ENCODE measurements at places on chromosomes 16 and 17. TPM values are rescaled to one million over a fixed set of nuclear protein-coding genes. Genes with fewer than 3 reads are reported as not detected.

DNA sequence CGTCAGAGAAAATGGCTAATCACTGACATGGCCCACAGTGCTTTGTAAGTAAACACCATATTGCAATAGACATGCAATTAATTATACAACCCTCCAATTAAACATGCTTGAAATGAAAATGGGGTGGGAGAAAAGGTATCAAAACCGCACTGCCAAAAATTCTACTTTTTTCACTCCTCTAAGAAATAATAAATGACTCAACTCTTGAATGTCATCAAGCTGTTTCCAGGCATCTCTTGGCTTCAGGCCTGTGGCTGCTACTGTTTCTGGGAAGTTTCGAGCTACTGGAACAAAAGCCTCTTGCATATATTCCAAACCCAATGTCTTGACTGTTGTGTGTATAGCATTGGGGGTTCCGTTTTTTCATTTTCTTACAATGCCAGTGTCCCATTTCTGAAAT lies 412.6 kb downstream of the RBFOX1 start:
- H3K27ac ChIP-seq: no peak overlapping the region
- no peaks in the 10 kb centered on the region for H3K36me3 ChIP-seq
- H3K4me1 ChIP-seq: no peaks in the 10 kb centered on the region
- H3K4me3 ChIP-seq: no peak overlapping the region

DNA sequence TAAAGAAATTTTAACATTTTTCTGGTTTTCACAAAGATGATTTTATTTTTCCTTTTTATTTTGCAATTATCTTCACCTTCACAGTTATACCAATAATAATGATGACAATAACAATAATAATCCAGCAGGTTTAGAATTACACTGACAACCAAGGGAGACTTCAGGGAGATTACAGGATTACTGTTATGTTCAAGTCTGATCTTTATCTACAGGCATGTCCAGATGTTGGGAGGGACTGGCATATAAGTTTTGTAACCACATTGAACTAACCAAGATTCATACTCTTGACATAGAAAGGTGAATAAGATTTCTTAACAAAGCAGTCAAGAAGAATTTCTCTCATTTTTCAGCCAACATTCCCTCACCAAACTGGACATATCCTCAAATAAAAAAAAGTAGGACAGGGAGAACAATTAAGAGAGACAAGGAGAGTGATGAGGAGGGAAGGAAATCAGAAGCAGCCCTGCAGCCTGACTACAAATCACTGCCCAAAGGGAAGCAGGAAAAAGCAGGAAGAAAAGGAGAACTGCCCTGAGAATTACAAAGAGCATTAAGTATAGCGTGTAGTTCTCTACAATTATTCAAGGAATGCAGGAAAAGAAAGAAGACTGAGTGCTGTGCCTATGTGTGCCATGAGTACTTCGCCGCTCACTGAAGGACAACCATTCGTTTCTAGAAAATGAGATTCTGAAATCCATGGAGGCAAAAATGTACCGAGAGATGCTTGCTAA lies 155.7 kb upstream of the C17orf78 start:
- peaks cover 45% of the 10 kb centered on the region for H3K36me3 ChIP-seq
- no peaks in the 10 kb centered on the region for H3K27me3 ChIP-seq
- H3K4me3 ChIP-seq: no peak overlapping the region

GRCh38 chr16:87720446-87720845 lies 45.3 kb downstream of the KLHDC4 start:
- H3K4me1 ChIP-seq: peaks cover 3% of the 10 kb centered on the region
- no peak overlapping the region for H3K4me3 ChIP-seq
- H3K36me3 ChIP-seq: peaks cover 48% of the 10 kb centered on the region
- no peaks in the 10 kb centered on the region for H3K27me3 ChIP-seq

CD68 gene
- 10.1 TPM for total RNA-seq

SLC47A1 gene
- 0.25 TPM for total RNA-seq

DNA sequence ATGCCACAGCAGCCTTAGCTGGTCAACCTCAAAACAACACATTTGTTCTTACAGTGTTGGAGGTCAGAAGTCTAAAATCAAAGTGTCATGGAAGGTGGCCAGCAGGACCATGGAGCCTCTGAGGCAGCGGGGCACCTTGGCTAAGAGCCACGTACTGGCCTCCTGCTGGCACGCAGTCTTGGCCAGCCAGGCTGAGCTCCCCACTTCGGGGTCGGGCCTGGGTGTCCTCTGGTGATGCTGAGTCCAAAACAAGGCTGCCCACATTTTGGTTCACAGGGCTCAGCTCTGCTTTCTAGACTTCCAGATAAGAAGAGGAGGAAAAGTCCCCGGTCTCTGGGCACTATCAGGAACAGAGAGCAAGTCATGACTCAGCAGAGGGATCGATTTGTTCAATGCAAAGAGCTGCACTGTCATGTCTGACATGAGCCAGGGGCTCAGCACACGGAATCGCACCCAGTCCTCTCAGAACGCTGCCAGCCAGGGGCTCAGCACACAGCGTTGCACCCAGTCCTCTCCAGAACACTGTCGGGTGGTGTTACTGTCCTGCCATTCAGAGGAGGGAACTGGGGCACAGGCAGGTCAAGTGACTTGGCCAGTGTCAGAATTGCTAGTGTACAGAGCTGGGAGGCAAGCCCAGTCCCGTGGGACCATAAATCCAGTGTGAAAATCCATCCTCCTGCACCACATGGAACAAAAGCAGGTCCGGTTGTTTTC lies 2.5 kb downstream of the LGALS9 start:
- H3K27me3 ChIP-seq: no peaks in the 10 kb centered on the region
- H3K36me3 ChIP-seq: peaks cover 17% of the 10 kb centered on the region
- no peak for DNase-seq
- H3K4me3 ChIP-seq: no peak overlapping the region
- H3K4me1 ChIP-seq: peaks cover 39% of the 10 kb centered on the region

- H3K4me3 ChIP-seq: no peak overlapping the region
- H3K36me3 ChIP-seq: peaks cover 64% of the 10 kb centered on the region
- DNase-seq: no peak
- H3K27me3 ChIP-seq: peaks cover 46% of the 10 kb centered on the region
Observed at GRCh38 chr16:75377729-75378386, 55.4 kb downstream of the CFDP1 start.

DNA sequence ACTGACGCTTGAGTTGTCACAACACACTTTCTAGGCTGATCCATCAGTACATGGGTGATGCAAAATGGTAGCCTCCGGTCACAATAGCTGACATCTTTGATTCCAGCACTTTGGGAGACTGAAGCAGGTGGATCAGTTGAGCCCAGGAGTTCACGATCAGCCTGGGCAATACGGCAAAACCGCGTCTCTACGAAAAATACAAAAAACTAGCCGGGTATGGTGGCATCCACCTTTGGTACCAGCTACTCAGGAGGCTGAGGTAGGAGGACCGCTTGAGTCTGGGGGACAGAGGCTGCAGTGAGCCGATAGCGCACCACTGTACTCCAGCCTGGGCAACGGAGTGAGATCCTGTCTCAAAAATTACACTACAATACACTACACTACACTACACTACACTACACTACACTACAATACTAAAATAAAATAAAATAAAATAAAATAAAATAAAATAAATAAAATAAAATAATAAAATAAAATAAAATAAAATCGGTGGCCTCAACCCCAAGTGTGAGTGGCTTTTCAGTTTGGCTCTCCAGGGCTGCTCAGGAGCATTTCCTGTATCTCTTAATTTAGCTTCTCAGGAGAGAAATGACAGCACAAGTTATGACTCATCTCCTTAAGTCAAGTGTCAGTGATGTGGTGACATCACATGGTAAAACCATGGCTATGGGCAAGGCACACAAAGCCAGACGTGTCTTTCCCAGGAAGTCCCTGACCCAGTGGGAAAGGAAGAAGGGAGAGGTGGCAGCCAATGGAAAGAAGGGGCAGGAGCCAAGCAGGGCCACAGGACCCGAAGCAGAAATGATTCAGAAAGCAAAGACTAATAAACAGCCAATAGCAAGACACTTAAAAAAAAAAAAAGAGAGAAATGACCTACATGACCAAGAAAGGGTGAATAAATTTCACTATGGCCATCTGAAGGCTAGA lies 75.3 kb upstream of the TBC1D3K start:
- H3K4me1 ChIP-seq: peaks cover 34% of the 10 kb centered on the region
- H3K27me3 ChIP-seq: peaks cover 4% of the 10 kb centered on the region
- peak overlapping the region; percentile 89 for H3K27ac ChIP-seq

GRCh38 chr17:37725021-37725595 lies 19.8 kb downstream of the HNF1B start:
- no peak overlapping the region for H3K4me3 ChIP-seq
- DNase-seq: no peak
- no peaks in the 10 kb centered on the region for H3K4me1 ChIP-seq
- H3K36me3 ChIP-seq: no peaks in the 10 kb centered on the region
- H3K27ac ChIP-seq: no peak overlapping the region
- peaks cover 7% of the 10 kb centered on the region for H3K27me3 ChIP-seq

GRCh38 chr17:77421630-77421972 lies 280.8 kb downstream of the SEC14L1 start:
- peaks cover 10% of the 10 kb centered on the region for H3K36me3 ChIP-seq
- peak overlapping the region; percentile 40 for H3K4me3 ChIP-seq
- peaks cover 37% of the 10 kb centered on the region for H3K4me1 ChIP-seq
- no peaks in the 10 kb centered on the region for H3K27me3 ChIP-seq
- DNase-seq: no peak
- peak overlapping the region; percentile 78 for H3K27ac ChIP-seq

GRCh38 chr17:77322514-77323412 lies 182.0 kb downstream of the SEC14L1 start:
- no peaks in the 10 kb centered on the region for H3K27me3 ChIP-seq
- H3K36me3 ChIP-seq: no peaks in the 10 kb centered on the region
- peaks cover 40% of the 10 kb centered on the region for H3K4me1 ChIP-seq
- no peak for DNase-seq
